ENCODE measurements at places on chromosomes 7 and 10.

DNA sequence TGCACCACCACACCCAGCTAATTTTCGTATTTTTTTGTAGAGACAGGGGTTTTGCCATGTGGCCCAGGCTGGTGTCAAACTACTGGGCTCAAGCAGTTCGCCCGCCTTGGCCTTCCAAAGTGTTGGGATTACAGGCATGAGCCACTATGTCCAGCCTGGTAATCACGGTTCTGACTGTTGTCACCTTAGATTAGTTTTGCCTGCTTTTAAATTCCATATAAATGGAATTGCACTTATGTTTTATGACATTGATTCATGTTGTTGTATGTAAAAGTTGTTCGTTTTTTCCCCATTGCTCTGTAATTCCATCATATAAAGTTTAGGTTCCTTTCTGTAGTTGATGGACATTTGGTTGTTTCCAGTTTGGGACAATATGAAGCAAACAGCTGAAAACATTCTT lies 106.0 kb downstream of the CAMK1D start:
- no peak for DNase-seq

- DNase-seq = peak; percentile 28
Measured at GRCh38 chr10:22713853-22714478, 412 bp downstream of the PIP4K2A start.

- DNase-seq = no peak
Measured at GRCh38 chr7:115906731-115907130, 123.8 kb downstream of the TFEC start.

DNA sequence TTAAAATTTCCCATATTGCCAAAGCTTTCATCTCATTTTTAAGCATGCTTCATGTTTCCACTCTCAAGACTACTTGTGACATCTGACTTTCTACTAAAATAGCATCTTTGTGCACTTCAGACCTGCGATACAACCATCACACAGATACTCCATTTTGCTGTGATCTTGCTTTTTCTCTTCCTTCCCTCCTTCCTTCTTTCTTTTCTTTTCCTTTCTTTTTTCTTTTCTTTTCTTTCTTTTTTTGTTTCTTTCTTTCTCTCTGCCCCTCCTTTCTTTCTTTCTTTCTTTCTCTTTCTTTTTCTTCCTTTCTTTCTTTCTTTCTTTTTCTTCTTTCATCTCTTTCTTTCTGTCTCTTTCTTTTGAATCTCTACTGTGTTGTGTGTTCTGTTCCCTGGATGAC lies 194.0 kb upstream of the KCND2 start:
- DNase-seq = no peak

DNA sequence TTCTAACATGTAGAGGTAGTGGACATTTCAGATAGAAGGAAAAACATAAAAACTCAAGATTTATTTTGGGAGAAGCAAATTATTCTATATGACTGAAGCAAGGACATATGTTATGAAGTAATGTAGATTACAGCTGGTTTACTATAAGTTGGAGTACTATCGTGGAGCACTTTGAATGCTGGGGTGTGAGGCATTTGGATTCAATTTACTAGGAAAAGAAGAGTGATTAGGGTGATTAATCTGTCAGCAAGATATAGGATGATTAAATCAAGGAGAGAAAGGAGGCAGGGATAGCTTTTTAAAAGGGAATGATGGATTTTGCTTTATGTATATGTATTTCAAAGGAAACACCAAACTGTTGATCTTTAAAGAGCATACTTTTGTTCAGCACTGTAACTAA lies 318.4 kb upstream of the KAT6B start:
- no peak for DNase-seq

DNA sequence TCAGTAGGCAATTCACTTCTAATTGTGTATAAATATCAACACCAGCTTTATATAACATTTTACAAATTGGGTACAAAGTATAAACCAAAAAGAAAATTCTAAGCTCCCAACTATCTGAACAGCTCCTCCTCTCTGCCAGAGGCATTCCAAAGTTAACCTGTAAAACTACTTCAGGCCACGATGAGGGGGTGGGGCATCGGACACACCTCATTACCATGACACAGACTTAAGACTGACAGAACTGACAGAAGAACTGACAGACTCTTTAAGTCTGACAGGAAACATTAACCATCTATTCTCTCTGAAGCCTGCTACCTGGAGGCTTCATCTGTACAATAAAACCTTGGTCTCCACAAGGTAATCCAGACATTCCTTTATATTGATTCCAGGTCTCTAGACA lies 12.3 kb downstream of the ESYT2 start:
- DNase-seq = no peak

DNA sequence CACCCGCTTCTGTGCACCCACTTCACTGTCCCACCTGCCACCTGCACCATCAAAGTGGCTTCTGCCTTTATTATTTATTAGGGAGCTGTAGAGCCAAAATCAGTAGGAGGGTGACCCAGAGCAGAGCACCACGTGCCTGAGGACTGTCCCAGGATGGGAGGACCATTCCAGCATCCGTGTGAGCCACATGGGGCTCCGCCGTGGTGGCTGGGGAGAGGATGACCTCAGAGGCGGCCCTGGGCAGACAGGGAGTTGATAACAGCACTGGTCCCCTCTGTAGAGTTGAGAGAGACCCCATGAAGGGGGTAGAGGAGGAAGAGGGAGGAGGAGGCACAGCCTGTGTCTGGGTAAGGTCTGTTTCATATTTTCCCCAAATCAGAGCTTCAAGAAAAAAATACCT lies 8.7 kb upstream of the DPYSL4 start:
- no peak for DNase-seq
